Posterior cingulate gyrus (tissue), 11 donors: ENCODE measurements at places on chromosomes 5 and 9.

GRCh38 chr9:76292246-76292645 is 102.0 kb downstream of the RFK start:
- no peak for DNase-seq

DNA sequence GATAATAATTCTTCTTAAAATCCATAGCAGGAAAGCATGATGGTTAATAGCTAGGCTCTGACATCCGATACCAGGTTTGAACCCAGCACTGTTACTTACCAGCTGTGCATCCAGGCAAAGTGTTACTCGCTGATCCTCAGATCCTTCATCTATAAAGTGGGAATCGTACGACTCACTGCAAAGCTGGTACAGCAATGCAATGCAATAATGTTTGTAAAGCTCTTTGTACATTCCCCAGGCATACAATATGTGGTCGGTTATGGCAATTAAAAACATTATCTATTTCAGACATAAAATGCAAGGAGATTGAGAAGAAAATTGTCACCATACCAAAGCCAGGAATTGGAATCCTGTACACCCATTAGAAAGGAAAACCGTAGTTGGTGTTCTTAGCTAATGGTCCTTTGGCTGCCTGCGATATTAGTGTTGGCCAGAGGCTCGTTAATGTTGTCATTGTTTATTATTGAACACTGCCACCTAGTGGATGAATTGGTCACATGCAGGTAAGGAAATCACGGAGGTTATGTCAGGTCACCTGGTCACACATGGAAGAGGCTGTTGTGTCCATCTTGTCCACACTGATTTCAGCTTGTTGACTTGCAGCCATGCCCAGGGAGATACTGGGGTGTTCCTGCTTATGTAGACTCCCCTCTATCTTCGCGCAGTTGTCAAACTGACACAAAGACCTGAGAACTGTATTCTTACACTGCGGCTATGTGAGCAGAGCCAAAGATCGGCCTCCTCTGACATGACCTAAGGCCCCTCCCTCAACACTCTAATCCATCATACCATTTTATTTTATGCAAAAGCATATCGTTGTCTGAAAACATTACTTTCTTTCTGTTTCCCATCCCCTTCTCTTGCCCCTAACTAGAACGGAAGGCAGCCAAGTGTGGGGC is 87.5 kb upstream of the PPP2R2B start:
- no peak for DNase-seq

DNA sequence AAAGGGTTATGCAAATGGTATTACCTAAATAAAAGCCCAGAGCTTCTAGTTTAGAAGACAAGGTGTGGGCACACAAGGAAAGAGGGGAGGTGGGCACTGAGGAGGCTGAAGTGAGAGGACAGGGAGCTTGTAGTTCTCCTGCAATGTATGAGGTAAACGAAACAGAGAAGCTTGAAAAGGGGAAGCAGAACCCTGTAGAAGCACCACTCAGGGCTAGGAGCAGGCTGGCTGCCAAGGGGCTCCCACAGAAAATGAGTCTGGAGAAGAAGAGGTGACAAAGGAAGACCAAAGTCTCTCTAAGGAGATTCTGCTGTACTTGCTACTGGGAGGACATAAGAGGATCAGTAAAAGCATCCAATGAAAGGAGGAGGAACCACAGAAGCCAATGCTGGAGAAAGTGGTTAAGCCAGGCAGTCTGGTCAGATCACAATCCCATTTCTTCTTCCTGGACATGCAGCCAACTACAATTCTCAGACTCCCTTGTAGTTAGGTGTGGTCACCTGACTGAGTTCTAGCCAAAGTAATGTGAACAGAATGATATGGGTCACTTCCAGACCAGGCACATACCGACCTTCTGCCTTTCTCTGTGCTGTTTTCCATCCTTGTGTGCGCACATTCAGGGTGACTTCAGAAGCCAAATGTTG is 174.5 kb upstream of the MAP3K1 start:
- DNase-seq: peak; percentile 11

DNA sequence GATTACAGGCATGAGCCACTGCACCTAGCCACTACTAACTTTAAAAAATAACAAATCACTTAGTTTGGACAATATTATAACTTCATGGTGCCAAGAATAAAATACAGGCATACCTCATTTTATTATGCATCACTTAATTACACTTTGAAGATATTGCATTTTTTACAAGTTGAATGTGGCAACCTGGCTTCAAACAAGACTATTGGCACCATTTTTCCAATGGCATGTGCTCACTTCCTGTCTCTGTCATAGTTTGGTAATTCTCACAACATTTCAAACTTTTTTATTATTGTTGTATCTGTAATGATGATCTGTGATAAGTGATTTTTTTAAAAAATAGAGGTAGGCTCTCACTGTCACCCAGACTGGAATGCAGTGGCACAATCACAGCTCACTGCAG is 49.9 kb upstream of the ERBIN start:
- DNase-seq: no peak

GRCh38 chr9:84758817-84759216 is 89.3 kb downstream of the NTRK2 start:
- DNase-seq: no peak

GRCh38 chr9:125816321-125816720 is 69.1 kb downstream of the PBX3 start:
- no peak for DNase-seq

GRCh38 chr5:31921852-31922305 is 252.2 kb downstream of the GOLPH3 start:
- DNase-seq: no peak

DNA sequence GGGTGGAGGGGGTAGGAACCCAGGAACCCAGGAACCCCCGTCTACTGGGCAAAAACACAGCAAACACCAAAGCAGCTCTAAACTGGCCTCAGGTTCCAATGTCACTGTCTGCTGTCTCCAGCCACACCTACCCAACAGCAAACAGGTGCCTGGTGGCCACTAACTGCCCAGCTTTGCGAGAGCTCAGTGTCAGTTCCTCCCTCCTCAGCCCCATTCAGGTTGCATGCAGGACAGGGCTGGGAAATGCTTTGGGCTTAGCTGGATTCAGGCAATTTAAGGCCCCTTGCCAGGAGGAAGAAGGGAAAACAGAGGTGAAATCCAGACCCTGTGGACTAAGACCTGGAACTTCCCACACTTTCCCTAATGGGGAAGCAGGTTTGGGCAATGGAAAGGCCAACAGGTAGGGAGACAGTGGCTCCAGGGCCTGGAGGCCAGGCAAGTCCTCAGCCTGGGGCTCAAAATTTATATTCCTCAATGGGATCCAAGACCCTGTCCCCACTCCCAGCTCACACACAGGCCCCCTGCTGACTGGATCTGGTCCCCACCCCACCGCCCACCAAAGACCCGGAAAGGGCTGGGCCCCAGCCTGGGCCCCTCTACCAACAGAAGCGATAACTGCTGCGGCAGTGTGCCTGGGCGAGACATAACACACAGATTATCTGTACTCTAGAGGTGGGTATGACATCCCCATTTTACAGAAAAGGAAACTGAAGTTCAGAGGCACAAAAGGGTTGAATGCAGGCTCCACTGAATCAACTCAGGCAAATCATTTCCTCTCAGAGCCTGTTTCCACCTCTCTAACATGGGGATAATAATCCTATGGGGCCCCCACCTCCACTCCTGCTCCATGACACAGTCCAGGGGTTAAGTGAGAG is 3.5 kb downstream of the EEIG1 start:
- no peak for DNase-seq

DNA sequence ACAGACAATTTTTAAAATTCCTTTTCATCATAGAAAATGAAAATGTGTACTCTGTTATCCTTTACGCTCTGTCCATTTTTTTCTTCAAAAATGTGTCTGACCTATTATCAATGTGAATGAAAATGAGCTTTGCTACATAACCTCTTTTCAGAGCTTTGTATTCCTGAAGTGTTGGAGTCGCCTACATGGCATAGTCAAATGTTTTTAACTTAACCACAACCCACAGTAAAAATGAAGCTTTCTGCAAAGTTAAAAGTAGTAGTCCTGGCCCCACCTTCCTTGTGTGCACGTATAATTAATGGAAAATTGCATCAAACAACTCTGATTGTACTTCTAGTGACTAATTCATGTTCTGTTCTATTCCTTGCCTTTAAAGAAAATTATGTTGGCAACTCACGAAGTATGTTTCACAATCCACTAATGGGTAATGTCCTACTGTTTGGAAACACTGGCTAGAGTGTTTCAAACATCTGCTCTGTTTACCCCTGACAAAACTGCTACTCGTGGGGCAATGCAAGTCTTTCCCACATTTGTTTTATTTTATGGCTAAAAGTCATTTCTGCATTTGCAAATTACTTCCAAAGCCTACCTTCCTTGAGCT is 18.6 kb upstream of the PSAT1 start:
- DNase-seq: no peak

GRCh38 chr5:14444161-14444560 is 137.4 kb upstream of the OTULINL start:
- no peak for DNase-seq

DNA sequence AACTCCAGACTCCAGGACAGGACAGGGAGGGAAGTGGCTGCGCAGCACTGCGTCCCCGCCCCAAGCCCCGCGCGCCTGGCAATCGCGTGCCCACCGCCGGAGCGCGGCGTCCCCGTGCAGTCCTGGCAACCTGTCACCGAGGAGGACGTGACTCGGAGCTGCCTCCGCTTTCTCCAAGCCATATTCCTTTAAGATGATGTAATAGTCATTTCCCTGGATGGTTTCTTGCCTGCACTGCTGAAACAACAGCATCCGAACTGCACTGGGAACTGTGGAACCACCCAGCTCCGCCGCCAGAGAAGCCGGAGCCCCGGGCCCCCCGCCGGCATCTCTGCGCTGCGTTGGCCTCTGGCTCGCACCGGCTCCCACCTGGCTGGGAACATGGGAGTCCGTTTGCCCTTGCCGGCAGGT is 34.5 kb downstream of the KCTD16 start:
- DNase-seq: peak; percentile 85

DNA sequence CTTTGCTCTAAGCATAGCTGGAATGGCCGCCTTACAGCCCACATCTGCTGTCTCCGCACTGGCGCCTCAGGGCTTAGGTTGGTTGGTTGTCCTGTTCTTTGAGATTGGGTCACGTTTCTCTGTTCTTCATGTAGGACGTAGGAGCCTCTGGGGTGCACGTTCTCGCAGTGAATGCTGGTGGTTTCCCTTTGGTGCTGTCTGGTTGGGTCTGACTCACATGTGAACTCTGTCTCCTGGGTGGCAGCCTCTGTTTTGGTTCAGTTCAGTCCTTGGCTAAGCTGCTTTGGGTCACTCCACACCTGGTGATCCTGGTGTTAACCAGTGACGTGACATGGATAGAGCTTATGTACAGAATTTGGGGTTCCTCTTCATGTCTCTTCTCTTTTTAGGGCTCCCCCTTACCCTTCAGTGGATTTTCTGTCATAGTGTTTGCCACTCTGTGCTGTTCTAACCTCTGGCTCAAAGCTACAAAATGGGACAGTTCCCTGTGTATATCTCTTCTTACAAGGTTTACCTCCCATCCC is 12.6 kb upstream of the LPCAT1 start:
- no peak for DNase-seq

DNA sequence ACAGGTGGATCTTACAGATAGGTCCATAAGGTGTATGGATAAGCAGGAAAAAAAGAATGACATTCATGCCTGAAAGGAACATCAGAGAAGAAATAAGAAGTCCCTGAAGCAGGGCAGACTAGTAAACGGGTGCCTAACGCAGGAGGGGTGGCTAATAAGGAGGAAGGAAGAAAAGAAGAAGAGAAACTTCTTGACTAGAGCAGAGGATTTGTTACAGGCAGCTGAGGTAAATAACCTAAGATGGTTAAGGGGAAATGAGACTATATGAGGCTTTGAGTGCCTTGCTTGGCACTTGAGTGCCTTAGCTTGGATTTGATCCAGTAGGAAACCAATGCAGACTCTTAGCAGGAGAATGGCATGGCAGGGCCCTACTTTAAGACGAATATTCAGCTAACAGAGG is 313.5 kb upstream of the PDE4D start:
- no peak for DNase-seq

DNA sequence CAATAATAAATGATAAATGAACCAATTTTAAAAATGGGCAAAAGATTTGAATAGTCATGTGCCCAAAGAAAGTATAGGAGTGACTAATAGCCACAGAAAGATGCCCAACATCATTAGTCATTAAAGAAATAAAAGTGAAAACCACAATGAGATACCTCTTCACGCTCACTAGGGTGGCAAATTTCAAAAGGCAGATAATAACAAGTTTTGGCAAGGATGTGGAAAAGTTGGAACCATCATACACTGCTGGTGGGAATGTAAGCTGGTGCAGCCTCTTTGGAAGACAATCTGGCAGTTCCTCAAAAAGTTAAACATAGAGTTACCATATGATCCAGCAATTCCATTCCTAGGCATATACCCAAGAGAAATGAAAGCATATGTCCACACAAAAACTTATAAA is 1819.8 kb downstream of the MAT2B start:
- no peak for DNase-seq

GRCh38 chr5:1009359-1010180 is 968 bp downstream of the NKD2 start:
- DNase-seq: peak; percentile 5

DNA sequence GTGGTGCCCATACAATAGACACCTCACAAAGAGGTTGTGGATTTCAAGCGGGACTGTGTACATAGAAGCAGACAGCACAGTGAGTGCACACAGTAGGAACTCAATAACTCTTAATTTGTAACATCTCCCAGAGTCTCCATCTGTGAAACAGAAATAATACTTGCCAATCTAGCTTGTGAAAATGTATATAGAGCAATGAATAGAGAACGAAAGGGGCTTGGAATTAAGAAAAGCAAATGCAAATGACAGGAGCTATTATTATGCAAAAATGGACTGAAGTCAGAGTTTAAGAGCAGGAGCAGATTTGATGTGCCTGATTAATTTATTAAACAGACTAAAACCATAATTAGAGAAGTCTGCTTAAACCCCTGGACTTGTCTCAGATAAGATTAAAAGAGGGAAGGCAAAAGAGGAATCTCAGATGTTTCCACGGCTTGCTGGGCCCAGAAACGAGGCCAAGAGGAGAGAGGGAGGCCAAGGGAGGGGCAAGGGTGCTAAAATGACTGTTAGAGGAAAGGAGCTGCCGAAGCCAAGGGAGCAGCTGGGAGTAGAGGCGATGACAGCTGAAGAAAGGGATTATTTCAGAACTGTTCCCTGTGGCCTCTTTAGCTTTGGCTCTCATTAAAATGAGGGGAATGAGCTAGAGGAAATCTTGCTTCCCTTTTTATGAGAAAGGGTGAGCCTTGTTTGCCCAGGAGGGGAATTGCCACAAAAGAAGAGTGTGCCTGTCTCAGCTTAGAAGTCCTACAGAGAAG is 72.1 kb downstream of the FEM1C start:
- no peak for DNase-seq

DNA sequence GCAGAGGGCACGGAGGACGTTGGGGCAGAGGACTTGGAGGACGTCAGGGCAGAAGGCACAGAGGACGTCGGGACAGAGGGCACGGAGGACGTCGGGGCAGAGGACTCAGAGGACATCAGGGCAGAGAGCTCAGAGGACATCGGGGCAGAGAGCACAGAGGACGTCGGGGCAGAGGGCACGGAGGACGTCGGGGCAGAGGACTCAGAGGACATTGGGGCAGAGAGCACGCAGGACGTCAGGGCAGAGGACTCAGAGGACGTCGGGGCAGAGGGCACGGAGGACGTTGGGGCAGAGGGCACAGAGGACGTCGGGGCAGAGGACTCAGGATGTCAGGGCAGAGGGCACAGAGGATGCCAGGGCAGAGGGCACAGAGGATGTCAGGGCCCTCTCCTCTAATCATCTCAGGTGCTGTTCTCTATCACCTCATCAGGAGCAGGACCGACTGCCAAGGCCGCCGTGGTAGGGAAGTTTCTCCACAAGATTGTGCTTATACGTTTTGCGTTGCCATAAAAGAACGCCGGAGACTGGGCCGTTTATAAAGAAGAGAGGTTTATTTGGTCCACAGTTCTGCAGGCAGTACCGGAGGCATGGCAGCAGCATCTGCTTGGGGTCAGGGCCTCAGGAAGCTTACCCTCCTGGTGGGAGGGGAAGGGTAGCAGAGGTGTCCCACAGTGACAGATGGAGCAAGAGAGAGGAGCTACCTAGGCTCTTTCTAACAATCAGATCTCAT is 29.4 kb upstream of the ADAMTS2 start:
- DNase-seq: no peak
